ENCODE measurements at places on chromosomes 12 and 14.

DNA sequence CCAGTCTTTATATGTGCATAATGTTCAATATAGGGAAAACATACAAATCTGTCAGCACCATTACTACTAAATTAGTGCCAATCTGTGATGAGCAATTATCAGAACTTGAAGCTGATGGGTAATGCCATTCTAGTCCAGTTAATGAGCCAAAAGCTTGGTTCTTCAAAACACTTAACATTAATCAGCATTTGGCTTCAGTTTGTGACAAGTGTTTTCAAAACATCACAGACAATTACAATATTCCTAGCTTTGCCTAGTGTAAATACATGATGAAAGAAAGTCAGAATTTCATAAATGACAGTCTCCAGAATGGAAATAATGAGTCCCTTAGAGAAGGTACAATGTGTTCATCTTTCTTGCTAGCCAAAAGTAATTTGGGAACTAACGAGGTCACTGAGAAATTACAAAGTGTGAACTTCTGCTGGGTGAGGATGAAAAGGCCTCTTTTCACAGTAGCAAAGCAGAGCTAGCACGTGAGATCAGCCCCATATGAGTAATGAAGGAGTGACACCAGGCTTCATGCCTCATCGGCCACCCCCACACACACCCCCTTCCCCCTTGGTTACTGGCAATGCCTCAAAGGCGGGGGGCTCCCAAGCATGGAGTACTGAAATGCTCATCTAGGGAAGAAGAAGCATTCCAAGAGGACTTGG is 180.6 kb upstream of the EEA1 start:
- DNase-seq, result no peak

DNA sequence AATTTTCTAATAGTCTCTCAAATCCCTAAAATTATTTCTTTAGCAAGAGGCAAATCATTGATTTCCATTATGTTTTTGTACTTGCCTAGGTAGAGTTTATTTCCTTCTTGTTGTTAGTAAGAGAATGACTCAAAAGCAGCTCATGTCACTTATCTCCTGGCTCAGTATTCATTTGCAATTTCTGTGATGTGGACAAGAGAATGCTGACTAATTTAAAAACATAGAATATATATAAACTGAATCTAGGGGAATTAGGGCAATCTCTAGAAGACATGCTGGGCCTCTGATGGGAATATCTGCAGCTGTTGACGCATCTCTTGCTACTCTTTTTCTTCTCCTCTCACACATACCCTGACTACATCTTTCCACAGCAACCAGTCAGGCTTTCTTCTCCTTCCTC is 130.8 kb upstream of the PRKD1 start:
- DNase-seq, result no peak

GRCh38 chr14:104405360-104406226 is 174.0 kb upstream of the C14orf180 start:
- DNase-seq, result no peak

GRCh38 chr12:96170762-96171161 is 23.4 kb upstream of the ELK3 start:
- DNase-seq, result no peak

DNA sequence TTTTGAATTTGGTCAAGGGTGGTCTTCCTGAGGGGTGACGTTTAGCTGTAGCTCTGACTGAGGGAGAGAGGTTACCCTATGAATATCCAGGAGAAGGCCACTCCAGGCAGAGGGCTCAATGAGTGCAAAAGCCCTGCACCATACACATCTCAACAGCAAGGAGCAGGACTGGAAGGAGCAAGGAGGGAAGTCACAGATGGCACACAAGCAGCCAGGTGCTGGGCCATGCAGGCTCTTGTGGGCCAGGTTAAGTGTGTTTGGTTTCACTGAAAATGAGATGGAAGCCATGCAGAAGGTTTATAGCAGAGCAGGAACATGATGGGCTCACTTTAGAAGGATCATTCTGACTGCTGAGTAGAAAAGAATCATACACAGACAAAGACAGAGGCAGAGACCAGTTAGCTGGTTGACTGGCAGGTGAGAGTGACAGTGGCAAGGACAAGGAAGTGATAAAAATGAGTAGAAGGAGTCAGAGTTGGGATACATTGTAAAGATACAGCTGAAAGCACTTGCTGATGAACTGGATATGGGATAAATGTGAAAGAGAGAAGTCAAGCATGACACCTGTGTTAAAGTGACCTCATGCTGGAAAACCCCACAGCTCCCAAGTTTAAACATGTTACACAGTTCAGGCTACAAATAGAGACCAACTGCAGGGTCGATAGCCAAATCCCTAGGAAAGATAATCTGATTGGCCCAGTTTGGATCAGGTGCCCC is 81.2 kb downstream of the PRKD1 start:
- DNase-seq, result no peak

- DNase-seq, result no peak
Measured at GRCh38 chr12:10167599-10167998, 4.3 kb downstream of the OLR1 start.

DNA sequence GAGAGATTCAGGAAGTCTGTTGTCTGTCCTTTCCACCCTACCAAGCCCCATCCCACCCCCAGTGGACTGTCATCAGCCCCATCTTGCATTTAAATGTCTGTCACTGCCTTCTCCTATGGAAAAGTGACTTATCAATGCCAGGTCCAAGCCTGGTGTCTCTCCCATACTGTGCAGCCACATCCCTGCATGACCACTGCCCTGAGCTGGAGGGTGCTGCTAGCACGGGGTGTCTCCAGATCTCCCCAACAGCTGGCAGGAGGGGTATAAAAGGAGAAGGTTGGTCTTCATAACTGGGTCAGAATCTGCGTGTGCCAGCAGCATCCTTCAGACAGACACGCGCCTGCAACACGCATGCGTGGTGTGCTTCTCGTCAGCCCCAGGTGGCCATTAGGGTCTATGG is 154.4 kb upstream of the HIF1A start:
- DNase-seq, result no peak

- peak; percentile 39 for DNase-seq
Measured at GRCh38 chr12:81597928-81598604, 161.1 kb downstream of the PPFIA2 start.

DNA sequence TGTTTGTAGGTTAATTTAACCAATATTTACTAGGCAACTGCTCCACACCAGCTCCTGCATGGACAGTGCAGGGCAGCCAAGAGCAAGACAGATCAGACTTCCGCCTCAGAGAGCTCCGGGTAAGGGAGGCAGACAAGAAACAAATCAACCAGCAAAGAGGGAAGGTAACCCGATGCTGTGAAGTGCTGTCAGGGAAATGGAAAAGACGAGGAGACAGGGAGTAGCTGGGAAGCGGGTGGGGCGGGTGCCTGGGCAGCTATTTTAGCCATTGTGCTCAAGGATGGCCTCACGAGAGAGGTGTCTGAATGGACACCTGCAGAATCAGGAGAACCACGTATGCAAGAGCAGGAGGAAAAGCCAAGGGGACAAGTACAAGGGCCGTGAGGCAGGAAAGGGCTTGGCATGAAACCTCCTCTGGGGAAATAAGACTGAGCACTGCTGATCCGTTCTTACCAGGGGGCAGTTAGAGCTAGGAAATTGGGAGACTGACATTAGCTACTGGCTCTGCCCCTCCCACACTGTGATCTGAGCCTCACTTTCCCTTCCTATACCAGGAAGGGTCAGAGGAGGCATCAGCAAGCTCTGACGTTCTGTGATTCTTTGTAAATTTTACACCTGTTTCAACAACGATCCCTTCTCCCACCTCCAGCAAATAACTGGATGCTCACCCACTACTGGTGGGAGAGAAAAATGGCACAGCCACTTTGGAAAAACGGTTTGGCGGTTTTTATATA is 6.5 kb upstream of the TMEM119 start:
- DNase-seq, result no peak

DNA sequence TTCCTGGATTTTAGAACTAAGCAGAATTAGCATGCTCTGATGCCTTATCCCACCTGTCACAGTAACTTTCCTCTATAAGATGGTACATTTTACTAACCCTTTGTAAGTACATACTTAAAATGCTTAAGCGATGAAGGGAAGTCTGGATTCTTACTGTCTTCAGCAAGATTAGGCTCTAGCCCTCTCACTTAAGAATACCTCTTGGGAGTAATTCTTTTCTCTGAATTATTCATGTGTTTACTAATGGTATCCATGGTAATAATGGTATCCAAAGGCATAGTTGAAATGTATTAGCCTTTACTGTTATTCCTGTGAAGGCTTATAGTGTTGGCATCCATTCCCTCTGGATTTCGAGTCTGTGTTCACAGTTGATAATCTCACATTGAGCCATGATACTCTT is 176.9 kb downstream of the MON2 start:
- DNase-seq, result no peak

DNA sequence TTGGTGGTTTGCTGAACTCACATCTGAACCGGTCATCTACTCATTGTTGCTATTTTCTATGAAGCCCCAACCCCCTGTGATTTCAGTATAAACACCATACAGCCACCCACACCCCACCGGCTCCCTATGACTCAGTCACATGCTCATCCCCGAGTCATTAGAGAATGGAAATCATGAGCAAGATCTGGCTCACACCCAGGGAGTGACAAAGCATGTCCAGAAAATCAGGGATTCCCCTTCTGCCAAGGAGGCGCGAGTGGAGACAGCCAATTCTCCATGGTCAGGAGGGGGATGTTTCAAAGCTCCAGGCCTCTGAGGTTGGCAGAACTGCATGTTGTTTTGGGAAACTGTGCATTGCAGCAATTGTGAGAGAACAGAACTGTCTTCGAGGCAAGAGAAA is 657.5 kb upstream of the TBX3 start:
- no peak for DNase-seq

DNA sequence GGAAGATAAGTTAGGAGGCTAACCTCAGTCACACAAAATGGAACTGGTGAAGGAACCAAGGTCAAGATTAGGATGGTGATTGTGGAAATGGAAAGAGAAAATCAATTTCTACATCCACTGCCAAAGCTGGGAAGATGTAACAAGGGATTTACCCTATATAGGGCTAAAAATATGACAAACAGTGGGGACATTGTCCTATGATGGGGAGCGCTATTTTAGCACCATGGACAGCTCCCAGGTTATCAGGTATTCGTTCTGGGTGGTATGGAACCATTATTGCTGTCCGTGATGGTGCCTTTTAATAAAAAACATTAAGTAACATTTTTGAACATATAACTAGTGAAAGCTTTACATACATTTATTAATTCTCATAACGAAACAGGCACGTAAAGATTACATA is 124.0 kb downstream of the NDUFA12 start:
- no peak for DNase-seq

DNA sequence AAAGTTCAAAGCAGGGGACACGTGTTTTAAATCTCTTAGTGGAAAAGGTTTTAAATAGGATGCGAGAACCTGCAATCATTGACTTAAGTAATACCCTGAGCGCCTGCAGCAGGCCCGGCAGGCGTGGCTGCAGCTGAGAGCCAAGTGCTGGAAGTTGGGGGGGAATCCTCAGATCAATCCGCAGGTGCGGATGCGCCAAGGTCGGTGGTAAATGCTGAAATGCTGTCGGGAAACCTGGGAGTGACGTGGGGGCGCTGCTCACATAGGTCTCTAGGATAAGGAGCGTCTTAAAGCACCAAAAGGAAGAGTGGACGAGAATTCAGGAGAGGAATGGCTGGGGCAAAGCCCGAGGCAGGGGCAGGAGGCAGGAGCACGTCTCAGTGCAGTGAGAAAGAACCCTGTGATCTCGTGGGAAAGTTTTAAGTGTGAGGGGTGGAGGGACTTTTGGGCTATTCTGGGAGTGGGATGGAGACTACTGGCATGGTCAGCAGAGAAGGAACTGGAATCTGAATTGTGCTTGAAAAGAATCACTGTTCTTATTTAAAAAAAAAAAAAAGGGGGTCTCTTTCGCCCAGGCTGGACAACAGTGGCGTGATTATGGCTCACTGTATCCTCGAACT is 883 bp upstream of the CDCA4 start:
- peak; percentile 61 for DNase-seq

DNA sequence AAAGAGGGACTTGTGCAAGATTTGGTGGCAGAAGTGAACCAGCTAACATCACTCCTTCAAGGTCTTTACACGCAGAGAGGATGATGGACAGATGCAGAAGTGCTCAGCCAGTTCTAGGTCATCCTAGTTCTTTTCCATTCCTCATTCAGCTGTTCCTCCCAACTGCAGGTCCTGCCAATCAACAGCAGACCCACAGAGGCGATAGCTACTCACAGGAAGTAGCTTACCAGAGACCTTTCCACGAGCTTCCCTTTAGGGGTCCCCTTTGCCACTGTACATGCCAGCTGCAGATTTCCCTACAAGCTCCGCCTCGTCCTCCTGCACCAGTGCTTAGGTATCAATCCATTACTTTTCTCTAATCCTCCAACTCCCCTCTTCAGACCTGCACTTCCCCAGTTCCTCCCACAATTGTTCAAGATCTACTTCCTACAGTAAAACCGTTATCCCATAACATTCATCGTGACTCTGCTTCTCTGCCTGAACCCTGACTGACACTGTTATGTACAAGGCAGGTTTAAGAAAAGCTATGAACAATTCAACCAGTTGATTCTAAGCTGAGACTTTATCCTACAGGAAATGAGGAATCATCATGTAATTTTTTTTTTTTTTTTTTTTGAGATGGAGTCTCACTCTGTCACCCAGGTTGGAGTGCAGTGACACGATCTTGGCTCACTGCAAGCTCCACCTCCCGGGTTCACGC is 22.5 kb downstream of the RECQL start:
- DNase-seq, result no peak

DNA sequence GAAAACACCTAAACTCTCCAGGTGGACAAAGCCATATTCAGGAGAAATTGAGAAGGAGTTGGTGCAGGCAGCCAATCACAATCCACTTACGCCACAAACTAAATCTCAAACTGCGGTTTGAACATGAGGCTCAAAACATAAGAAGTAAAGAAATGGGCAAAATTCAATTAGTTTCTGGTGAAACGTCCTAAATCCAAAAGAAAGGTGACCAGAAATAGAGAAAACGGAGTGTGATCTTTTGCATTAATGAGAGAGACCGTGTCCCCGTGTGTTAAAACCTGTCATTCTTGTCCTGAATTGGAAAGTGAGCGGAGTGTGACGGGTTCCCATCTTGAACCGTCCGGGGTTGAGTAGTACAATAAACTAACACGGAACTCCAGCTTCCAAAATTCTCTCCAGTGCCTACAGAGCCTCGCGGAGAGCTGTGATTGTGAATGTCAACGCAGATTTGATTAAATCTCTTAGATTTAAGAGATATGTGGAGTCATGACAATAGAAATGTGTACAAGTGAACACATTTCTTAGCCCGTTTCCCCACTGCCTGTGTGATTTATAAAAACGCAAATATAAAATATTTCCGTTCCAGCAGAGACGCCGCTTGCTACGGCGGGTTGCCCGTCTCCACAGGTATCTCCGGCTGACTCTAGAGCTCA is 595 bp upstream of the METAP2 start:
- DNase-seq, result peak; percentile 49

- DNase-seq, result no peak
Measured at GRCh38 chr12:63093084-63093483, 57.9 kb downstream of the AVPR1A start.

- no peak for DNase-seq
Measured at GRCh38 chr12:52515927-52516831, 4.0 kb downstream of the KRT5 start.
